NCI-H146 (cell line): ENCODE measurements at places on chromosomes 4 and X.

DNA sequence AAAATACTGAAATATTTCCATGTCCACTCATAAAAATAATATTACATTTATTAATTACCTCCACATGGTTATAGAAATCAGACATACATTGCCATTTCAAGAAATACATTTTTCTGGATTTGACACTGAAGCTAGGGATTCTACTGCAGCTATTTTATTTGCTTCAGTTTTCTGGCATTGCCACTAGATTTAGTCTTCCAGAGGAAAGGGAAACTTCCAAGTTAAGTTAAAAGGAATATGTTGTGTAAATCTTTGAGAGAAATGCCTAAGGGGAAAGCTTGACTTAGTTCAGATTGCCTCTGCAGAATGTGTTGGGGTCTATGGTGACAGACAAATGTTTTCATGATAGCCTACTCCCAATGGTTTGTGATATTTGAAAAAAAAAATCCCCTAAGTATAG lies 1631.3 kb downstream of the PCDH18 start:
- no peak for DNase-seq

DNA sequence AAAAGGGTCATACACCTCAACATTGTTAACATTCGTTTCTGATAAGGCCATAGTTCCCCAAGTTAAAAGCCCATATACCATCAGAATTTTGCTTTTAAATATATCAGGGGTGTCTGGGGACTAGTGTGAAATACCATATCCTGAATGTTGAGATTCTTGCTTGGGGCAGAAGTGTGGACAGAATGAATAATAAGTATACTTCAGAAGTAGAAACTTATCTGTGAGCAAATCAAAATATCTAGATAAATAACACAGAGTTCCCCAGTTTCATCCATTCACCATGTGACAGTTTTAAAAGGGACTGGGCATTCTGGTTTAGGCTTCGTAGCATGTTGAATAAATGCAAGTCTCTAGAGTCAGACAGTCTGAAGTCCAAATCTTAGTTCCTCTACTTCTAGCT lies 110.5 kb downstream of the CHRNA9 start:
- DNase-seq: no peak

- DNase-seq: no peak
These were observed 39.2 kb upstream of the ASMTL start for GRCh38 chrX:1491851-1492349.

DNA sequence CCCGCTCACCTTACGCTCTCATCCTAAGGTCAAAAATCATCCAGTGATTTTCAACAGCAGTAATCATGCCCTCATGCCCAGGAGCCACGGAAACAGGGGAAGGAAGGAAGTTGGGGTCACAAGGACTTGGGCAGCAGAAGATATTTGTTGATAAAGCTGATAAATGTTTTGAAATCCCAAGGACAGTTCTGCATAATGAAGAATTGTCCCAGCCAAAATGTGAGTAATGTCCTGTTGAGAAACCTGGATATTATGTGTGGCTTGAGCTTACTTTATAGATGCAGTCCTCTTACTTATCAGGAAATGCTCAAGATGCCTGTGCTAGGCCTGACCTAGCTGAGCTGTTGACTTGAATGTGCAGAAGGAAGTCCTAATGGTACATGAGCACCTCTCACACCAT lies 263.0 kb upstream of the ZFP42 start:
- DNase-seq: no peak

DNA sequence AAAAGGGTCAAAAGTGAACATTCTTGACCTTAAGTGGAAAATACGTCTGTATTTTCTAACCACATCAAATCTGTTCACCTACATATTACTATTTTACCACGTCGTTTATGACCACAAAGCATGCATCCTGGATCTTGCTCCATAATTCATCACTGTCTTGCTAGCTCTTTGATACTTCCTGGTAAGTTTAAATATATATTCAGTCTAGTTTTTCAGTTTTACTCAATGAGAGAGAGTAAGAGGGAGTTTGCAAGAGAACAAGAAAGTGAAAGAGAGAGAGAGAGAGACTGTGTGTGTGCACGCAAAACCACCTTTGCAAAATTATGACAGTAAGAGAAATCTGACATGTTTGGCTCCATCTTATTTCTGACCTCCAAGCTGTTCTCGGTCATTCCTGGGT lies 173.7 kb upstream of the GALNTL6 start:
- DNase-seq: no peak

DNA sequence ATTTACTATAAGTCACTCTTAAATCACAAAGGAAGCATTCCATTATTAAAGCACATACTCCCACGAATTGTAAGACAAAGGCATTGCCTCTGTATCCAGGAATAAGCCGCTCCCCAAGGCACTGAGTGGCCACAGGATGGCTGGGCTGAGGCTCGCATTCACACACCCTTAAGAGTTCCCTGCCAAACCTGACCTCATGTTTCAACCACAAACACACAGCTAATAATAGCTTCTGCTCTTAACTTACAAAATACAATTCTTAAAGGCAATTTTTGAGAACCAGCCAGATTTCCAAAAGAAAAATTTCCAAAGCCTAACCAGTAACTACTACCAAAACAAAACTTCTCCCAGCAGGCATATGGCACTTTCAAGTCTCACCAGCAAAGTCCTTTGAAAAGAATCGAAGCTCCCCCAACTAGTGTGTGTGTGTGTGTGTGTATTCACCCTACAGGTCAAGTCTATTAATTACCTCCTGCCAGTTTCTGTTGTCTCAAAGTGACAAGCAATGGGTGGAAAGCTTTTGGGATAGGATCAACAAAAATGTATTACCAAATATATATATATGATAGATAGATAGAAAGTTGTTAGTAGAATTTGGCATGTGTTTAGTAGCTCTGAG lies 36.0 kb downstream of the ARHGAP6 start:
- DNase-seq: no peak

DNA sequence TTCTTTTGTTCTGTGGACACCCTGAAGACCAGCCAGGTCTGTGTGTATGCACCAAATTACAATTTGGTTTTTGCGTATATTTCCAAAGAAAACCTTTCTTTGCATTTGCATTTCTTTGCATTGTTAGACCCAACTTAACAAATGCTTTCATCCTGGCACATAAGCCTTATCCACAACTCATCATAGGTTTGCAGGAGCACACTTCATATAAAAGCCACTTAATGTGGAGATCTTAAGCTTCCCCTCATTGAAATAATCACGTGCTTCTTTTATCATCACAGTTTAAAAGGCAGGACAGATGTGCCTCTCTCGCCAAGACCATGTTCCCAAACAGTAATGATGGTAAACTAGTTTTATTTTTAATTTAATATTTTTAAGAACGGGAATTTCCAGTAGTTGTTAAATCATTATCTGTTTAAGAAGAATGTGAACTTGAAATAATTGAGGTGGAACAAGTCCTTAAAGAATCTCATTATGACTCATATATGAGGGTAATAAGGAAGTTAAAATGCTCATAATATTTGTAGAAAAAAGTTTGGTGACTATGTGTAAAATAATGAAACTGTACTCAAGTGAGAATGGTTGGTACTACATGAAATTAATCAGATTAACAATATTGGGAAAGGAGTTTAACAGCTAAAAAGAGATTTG lies 65.5 kb downstream of the GLRA3 start:
- DNase-seq: no peak

- no peak for DNase-seq
These were observed 17.1 kb upstream of the PCDH10 start for GRCh38 chr4:133131829-133132460.

- no peak for DNase-seq
These were observed 16.9 kb downstream of the PLP1 start for GRCh38 chrX:103793545-103793940.

- no peak for DNase-seq
These were observed 86.1 kb downstream of the CENPC start for GRCh38 chr4:67459164-67459563.

- no peak for DNase-seq
These were observed 142.7 kb downstream of the AMMECR1 start for GRCh38 chrX:110175146-110175545.

GRCh38 chrX:15815779-15816437 lies 25.6 kb downstream of the ZRSR2 start:
- DNase-seq: no peak

DNA sequence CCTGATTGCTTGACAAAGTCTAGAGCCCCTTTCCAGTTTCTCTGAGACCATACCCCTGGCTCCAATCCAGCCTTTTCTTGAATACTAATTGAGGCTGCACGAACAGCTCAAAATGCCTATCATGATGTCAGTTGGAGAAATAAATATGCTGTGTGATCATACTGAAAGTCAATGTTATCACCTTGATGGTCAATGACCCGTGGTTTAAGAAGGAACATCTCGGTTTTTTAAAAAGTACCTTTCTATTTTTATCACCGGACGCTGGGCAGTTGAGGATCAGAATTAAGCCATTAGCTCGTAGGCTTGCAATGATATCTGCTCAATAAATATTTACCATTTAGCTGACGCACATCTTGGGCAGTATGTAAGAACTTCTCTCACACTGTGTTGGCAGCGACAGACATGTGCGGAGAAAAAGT lies 852 bp upstream of the WDR44 start:
- peak; percentile 23 for DNase-seq

GRCh38 chr4:148261848-148262247 lies 180.4 kb downstream of the NR3C2 start:
- DNase-seq: no peak

GRCh38 chr4:132669786-132670185 lies 479.3 kb upstream of the PCDH10 start:
- DNase-seq: no peak

GRCh38 chr4:174279433-174280155 lies 3.9 kb downstream of the FBXO8 start:
- DNase-seq: no peak

DNA sequence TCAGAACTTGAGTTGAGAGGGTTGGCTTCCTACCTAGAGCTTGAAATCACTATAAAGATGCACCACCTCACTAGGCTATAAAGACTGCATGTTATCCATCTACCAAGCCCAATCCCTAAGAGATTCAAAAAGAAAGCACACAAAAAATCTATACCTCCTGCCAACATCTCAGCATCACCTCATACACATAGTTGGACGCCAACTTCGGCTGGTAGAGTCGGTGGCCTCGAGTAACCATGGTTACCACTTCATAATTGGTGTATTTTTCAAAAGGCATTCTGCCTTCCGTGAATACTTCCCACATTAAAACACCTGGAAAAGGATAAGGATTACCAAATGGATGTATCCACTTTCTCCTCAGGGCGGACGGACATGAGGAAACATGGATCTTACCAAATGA lies 4.5 kb upstream of the TXK start:
- no peak for DNase-seq

- no peak for DNase-seq
These were observed 976 bp downstream of the PHKA1 start for GRCh38 chrX:72713130-72713529.
